ENCODE measurements at places on chromosomes 5 and 9.

- DNase-seq: no peak
Observed at GRCh38 chr5:89395111-89395510, 512.1 kb upstream of the MEF2C start.

GRCh38 chr5:98069876-98070512, 703.5 kb upstream of the RGMB start:
- no peak for DNase-seq

DNA sequence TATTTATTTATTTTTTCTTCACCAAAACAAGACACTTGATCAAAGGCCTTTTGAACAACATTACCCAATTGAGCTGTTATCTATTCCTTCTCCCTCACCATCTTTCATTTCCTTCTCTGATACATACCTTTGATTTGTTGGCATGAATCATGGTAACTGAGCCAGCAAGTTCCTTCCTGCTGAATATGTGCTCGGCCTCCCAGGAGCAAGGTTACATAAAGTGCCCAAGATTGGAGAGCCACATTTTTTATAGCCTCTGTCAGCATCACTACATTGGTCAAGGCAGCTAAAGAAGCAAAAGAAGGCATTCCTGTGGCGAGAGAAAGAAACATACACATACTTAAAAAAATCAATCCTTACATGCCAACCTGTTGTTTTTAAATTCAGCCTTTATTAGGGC, 369.6 kb downstream of the CYLC2 start:
- DNase-seq: no peak

GRCh38 chr5:141747152-141748141, 65.4 kb upstream of the ARAP3 start:
- no peak for DNase-seq

GRCh38 chr5:76718381-76718832, 2.5 kb downstream of the F2R start:
- DNase-seq: no peak

- no peak for DNase-seq
Observed at GRCh38 chr5:123359454-123360200, 63.6 kb downstream of the CEP120 start.

DNA sequence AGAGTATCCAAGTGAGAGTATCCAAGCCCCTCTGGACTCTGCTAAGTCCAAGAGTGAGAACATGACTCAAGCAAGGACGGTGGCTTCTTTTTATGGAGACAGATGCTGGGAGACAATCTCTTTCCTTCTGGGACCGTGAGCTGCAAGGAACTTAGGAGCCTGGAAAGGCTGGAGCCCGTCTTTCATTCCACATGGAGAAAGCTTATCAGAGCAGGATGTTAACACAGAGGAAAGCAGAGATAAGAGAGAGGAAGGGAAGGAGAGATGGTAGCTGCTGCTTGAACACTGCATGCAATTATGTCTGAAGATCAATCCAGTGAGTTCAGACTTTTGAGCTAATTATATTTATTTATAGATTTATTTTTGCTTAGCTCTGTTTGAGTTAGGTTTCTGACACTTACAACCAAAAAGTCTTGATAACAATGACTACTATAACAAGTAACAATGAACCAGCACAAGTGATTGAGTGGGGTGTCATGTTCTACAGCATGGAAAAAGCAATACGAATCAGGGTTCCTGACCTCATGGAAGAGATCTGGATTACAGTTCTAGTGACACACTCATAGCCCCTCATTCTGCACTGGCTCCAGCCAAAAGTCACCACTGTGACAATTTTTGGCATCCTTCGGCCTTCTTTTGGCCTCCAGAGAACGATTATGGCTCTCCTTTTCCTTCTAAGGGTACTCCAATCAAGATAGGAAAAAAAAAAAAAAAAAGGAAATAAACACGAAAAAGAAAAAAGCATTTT, 71.5 kb downstream of the PRLR start:
- no peak for DNase-seq

DNA sequence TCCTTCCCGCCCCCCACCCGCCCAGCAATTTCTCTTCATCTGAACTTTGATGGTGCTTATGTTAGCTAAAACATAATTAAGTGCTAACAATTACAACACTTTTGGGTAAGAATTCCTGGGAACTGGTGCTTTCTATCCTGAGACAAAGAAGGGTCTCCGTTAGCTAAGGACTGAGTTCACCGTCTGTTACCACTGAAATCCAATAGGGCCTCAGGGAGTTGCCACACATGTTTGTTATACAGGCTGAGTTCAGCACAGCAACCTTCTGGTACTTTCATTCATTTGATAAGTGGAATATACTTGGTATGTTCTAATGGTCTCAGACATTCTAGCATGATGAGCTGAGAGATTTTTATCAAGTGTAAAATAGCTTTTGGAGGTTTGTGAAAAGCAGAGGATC, 437.9 kb downstream of the EFNA5 start:
- DNase-seq: no peak

GRCh38 chr5:50856401-50857119, 190.1 kb downstream of the PARP8 start:
- DNase-seq: no peak

DNA sequence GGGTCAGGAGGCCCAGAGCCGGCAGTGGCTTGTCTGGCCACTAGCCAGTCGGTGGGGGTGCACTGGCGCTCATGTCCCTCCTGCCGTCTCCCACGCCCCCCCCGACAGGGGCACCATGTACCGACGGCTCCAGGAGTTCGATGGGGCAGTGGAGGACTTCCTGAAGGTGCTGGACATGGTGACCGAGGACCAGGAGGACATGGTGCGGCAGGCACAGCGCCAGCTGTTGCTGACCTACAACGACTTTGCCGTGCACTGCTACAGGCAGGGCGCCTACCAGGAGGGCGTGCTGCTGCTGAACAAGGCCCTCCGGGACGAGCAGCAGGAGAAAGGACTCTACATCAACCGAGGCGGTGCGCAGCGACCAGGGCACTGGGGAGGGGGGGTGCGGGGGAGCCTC, 8.1 kb downstream of the TTC16 start:
- no peak for DNase-seq

GRCh38 chr5:51895834-51896233, 512.6 kb downstream of the ISL1 start:
- no peak for DNase-seq

- DNase-seq: no peak
Observed at GRCh38 chr9:4309806-4310205, 9.9 kb upstream of the GLIS3 start.

DNA sequence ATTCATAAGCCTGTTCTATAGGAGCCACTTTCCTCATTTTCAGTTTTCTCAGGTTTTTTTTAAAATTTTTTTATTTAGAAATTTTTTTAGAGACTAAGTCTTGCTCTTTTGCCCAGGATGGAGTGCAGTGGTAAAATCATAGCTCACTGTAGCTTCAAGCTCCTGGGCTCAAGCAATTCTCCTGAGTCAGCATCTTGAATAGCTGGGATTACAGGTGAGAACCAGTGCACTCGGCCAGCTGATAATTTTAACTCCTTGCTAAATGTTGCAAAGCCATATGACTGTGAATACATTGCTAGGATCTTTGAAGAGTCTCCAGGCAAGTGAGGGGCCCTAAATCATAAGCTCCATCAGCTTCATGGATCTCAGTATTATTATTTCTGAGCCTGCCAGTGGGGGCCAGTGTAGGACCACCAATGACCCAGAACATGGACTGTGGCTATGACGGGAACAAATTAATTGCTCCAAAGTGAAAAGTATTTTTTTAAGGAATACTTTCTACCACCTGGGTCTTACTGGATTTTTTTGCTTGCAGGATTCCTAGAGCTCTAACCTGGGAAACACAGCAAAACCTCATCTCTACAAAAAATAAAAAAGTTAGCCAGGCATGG, 5.7 kb upstream of the GAPVD1 start:
- peak; percentile 20 for DNase-seq

Data from HL-60 (cell line).